ENCODE measurements at places on chromosomes 7 and 10.

DNA sequence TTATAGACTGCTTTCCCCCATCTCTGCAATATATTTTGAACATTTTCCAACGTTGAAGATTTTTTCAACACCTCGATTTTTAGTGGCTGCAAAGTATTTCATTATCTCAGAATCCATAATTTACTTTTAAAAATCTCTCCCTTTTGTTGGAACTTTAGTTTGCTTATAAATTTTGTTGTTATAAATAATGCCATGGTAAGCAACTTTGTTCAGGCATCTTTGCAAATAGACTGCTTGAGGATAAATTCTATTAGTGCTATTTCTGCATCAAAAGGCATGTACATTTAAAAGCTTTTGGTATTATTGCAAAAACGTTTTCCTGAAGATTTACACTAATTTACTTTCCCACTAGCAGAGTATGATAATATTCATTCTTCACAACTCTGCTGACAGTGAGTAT is 79.4 kb downstream of the TMEM178B start:
- no peak for DNase-seq

- DNase-seq, result no peak
Measured at GRCh38 chr7:130867039-130867438, 133.0 kb upstream of the KLF14 start.

DNA sequence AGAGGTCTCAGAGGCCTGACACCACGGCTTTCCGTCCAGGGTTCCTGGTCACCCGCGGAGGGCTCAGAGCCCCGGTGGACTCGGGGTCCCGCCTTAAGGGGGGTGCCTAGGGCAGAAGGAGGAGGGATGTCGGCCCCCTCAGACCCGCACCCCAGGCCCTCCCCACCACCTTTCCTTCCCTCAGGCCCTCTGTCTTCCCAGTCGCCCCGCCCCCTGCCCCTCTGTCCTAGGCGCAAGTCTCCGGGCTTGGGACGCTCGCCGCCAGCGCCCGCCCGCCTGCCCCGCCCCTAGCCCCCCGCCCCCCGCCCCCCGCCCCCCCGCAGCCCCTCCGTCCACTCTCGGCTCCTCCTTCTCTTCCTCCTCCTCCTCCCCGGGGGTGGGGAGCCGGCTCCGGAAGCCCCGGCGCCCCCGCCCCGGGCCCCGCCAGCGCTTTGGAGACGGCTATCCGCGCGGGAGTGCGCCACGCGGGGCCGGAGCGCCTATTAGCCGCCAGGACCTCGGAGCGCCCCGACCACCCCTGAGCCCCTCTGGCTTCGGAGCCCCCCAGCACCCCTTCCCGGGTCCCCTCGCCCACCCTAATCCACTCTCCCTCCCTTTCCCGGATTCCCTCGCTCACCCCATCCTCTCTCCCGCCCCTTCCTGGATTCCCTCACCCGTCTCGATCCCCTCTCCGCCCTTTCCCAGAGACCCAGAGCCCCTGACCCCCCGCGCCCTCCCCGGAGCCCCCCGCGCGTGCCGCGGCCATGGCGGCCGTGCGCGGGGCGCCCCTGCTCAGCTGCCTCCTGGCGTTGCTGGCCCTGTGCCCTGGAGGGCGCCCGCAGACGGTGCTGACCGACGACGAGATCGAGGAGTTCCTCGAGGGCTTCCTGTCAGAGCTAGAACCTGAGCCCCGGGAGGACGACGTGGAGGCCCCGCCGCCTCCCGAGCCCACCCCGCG is at the start of gene AEBP1:
Gene AEBP1, plus strand, starts transcription at position 423 of the 937 bp plus-strand sequence. Its CDS starts 321 bp downstream, at position 744.
- no peak for DNase-seq

GRCh38 chr10:34674176-34674575 is 140.9 kb downstream of the PARD3 start:
- no peak for DNase-seq

DNA sequence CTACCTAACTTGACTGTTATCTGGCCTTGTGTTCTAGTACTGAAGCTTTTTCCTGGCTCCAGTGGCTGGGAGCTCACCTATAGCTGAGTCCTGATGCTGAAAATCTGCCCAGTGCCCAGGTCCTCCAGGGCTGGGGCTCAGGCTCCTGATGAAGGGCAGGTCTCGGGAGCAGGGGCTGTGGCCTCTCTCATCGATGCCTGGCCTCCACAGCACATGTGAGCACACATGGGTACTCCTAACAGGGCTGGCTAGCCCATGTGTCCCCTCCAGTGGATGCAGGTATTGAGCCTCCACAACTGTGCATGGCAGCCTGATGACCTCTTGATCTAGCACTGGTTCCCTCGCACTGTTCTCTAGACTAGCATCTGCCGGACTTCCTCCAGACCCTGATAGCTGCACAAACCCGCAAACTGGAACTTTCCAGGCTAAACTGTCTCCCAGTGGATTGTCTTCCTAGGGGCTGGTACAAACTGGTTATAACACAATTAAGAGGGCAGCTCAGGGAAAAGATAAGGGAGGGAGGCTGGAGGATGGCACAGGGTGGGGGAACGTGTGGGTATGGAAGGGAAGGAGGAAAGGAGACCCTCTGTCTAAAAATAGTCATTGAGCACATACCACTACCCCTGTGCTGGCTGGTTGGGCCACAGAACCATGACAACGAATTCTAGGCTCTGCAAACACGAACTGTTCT is 35.1 kb downstream of the PLAC9 start:
- DNase-seq, result no peak

GRCh38 chr10:132551093-132551807 is 13.7 kb downstream of the INPP5A start:
- DNase-seq, result no peak

- DNase-seq, result no peak
Measured at GRCh38 chr7:83952236-83952635, 242.4 kb downstream of the SEMA3A start.

DNA sequence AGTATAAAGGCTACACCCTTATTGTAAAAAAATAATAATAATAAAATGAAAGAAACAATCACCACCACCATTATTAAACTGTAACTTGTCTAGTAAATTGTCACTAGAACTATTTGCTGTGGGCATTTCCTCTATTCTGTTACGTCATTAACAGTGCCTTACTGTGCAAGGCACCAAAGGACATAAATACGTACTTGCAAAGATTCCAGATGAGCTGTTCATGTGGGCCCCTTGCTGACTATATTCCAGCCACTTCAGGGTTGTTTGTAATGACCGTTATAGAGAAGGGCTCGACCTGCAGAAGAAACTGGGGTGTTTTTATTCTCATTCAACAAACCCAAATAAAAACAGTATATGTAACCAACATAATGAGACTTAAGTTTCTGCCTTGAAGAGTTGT is 60.4 kb downstream of the KLRG2 start:
- no peak for DNase-seq

DNA sequence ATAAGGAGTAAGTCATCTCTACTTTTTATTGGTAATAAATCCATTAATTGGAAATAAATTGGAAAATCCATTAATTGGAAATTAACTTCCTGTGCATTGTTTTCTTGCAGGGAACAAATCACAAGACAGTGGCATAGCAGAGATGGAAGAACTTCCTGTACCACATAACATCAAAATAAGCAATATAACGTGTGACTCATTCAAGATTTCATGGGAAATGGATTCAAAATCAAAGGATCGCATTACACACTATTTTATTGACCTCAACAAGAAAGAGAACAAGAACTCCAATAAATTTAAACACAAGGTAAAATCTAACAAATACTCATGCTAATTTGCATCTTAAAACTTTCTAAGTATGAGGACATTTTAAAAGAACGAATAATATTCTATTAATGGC is 57.8 kb downstream of the PHYHIPL start:
- DNase-seq, result no peak

DNA sequence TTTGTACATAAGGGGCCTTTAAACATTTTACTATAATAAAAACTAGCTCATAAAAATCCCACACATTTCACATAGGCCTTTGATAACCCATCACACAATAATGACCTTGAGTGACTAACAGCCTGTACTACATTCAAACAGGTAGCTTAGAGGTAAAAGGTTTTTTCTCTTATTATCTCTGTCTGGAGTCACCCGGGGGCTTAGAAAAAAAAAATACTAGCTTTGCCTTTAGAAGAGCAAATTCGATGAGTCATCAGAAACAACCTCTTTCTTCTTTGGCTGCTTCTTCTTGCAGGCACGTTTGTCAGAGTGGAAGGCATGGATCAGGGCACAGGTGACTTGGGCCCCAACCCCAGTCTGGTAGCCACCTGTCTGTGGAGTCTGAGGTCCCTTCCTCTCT is 43.4 kb upstream of the ADO start:
- no peak for DNase-seq

DNA sequence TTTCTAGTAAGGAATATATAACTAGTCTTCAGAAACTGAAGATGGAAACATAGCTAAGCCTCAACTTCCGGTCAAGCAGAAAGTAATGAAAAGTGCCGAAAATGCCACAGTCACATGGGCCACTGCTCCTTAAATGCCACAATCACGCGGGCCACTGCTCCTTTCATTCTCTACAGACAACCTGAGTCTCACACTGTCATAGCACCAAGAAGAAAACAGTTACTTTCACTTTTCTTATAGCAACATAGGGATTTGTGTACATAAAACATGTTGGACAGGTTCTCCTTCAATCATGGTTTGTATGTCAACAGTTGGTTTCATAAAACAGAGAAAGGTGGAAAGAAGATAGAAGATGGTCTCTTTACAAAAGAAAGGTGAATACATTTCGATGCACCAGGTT is 48.6 kb upstream of the NOBOX start:
- DNase-seq, result no peak

- no peak for DNase-seq
Measured at GRCh38 chr7:4791738-4792536, 16.5 kb downstream of the AP5Z1 start.

GRCh38 chr7:38306914-38307313 is 33.5 kb upstream of the TARP start:
- no peak for DNase-seq

DNA sequence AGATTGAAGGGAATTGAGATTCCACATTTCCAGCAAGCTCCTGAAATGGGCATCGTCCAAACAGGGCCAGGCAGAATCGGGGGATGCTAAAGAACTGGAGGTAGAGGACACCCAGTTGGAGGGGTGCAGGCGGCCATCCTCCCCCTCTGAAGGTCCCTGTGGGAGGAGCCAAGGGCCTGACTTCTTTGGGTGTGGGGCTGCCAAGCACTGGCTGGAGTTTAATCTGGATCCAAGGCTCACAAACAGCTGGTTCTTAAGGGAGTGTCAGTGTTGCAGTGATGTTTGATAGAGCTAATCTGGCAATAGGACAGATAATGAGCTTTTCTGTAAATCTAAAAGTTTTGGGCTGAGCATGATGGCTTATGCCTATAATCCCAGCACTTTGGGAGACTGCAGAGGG is 20.8 kb downstream of the TSPAN14 start:
- no peak for DNase-seq

GRCh38 chr7:117674617-117675016 is 194.8 kb downstream of the CFTR start:
- DNase-seq, result no peak

- no peak for DNase-seq
Measured at GRCh38 chr7:3280445-3280844, 20.6 kb upstream of the SDK1 start.

DNA sequence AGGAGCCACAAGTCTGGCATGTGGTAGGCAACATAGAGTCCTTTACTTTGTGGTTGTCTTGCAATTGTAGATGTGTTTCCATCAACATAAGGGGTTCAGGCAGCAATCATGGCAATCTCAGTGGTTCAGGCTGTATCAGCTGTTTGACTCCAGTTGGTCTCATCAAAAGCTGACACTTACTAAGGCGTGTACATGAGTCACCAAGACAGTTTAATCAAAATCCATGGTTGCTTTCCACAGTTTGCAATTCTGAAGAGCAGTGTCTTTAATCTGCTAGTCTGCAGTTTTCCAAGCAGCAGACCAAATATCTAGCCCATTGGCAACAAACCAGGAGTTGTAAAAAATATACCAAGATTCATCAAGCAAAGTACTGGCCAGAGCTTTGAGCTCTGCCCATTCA is 210.2 kb downstream of the MDFIC start:
- no peak for DNase-seq

GRCh38 chr10:129191797-129192196 is 275.2 kb upstream of the MGMT start:
- no peak for DNase-seq

GRCh38 chr10:85538601-85539000 is 828.0 kb downstream of the GRID1 start:
- no peak for DNase-seq

- peak; percentile 72 for DNase-seq
Measured at GRCh38 chr7:94059746-94060145, 55.6 kb upstream of the BET1 start.

DNA sequence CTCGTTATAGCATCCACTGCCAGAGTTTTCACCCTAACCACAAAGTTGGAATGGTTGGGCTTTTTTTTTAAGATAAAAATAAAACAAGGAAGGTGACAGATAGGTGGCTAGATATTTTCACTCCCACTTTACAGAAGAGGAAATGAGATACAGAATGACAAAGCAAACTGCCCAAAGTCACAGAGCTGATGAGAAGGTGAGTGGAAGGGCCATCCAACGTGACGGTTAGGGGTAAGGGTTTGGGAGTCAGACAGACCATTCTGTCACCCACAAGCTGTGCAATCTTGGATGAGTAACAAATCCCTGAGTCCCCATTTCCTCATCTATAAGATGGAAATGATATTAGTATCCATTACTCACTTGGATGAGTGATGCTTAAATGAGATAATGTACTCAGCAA is 106.9 kb upstream of the PDLIM1 start:
- peak; percentile 52 for DNase-seq

- DNase-seq, result no peak
Measured at GRCh38 chr7:100604976-100605911, 3.1 kb downstream of the PCOLCE start.

DNA sequence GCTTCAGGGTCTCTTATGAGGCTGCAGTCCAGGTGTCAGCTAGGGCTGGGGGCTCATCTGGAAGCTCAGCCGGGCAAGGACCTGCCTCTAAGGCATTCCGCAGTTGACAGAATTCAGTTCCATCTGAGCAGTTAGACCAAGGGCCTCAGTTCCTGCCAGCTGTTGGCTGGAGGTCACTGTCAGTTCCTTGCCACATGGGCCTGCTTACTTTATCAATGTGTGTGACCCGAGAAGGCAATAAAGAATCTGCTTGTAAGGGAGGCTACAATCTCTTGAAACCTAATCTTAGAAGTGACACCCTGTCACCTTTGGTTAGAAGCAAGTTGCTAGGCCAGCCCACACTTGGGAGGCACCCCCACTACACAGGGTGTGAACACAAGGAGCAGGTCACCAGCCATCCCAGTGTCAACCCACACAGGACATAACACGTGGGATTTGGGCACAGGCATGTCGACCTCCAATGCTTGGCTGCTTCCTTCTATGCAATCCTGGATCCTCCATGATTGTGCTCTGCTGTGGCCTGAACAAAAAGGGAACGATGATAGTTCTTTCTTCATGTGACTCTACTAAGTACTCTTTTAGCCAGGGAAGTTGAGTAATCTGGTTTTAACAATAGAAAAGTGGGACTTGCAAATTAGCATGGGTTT is 41.8 kb downstream of the MTURN start:
- no peak for DNase-seq

DNA sequence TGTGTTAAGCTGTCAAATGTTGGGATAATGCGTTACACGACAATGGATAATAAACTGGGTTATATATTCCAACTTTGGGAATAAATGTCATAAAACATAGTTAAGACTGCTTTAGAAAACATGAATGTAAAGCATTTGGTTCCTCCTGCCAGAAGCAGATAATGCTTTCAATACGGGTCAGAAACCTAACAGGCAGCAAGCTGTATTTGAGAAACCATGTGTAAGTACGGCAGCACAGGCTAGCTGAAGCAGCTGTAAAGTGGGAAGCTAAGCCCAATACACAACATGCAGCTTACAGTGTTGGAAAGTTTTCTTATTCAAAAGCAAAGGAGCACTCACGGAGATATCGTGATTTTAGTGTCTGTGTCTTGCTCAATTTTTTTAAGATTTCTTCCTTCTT is 46.5 kb downstream of the MALSU1 start:
- DNase-seq, result no peak

Measured in RCC 7860 (cell line).